ENCODE measurements at places on chromosomes 2 and 18. TPM values are rescaled to one million over a fixed set of nuclear protein-coding genes. Genes with fewer than 3 reads are reported as not detected.

DNA sequence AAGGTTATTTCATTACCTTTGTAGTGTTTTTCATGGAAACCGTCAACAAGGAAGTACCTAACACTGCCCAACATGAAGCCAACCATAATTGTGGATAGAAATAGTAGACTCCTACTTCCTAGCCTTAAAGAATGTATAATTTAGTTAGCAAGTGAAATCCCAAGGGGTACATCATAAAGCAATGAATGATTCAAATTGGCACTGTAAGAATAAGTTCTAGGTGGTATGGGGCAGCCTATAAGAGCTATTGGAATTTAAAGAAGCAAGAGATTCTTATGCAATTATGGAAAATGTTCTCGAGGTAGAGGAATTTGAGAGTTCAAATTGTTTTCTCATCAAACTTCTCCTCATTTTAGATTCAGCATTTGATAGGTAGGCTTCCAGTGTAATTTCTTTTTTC lies 157.9 kb downstream of the FMNL2 start:
- no peak for DNase-seq

- no peak for DNase-seq
Observed at GRCh38 chr18:40866013-40866645, 1088.9 kb upstream of the PIK3C3 start.

- no peak for DNase-seq
Observed at GRCh38 chr2:71546777-71547281, 93.5 kb downstream of the DYSF start.

GRCh38 chr2:71556692-71557250 lies 103.4 kb downstream of the DYSF start:
- DNase-seq = no peak

DNA sequence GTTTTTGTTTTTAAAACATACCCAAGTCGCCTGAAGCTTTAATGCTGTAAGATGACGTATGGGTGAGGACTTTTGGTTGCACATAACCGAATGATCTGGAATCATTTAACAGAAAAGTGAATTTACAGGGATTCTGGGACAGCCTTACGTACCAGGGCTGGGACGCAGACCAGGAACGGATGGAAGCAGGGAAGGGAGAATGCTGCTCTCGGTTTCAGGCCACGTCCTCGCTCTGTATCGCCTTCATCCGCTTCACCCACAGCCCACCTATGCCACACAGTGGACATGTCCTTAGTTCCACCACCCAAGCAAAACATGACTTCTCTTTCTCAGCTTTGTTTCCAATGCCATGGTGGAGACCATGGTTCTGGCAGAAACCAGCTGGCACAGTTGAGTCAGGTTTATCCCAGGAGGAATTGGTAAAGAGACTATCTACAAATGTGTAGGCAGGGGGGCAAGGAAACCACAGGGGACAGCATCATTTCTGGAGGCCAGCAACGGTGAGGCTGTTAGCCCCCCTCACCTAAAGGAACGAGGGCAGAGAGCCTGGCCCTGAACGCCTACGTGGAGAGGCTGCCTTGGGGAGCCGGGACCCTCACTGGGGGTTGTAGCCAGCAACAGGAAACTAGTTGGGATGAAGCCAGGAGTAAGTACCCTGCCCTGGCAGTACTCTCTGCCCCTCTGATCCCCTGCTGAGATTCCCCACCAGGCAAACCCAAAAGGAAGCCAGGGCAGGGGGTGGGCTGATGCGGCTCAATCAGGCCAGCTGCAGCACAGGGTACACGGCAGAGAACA lies 132.5 kb downstream of the NDUFA10 start:
- no peak for DNase-seq

DNA sequence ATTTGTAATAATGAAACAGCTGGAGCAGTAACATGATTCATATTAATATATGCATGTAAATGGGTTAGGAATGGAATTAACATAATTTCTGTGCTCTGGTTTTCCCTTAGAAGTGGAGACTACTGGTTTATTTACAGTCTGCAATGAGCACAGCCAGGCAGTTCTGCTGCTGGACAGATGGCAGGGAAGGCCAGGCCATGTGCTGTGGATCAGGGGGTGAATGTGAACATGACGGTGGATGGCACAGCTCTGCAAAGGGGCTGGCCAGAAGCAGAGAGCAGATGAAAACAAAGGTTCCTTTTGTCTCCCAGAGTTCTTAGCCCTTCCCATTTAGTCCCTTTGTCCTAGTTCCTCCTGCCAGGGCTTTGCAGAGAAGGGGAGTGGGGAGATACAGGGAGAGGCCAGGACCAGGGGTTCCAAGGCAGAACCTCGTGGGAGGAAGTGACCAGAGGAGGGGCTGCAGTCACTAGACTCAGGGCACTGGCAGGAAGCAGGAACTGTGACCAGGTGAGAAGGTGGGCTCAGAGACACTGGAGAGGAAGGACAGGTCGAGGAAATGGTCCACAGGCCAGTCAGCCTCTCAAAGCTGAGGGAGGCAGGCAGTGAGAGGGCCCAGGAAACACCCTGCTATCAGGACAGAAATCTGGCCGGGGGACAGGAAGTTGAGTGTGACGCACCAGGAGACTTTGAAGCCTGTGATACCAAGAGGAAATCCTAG lies 112.9 kb upstream of the ATP8B1 start:
- no peak for DNase-seq

- no peak for DNase-seq
Observed at GRCh38 chr2:18301421-18302139, 258.9 kb downstream of the RDH14 start.

DNA sequence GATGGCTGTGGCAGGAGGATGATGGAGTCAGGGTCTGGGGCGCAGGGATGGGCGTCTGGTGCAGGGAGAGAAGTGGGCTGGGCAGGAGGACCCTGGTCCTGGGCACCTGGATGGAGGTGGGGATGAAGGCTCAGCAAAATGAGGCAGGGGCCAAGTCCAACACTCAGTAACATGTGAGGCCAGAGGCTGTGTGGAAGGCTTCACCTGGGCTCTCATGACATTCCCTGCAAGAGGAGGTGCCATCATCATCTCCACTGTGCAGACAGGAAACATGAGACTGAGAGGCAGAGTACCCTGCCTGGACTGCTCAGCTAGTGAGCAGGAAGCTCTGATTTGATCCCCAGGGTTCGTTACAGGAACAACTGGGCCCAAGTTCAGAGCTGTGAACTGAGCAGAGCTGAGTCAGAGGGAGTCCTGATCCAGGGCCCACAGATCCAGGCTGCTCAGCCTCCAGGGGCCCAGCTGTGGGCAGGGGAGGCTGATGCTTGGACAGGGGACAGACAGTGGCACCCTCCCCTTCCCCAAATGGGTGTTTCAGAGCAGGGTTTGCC lies 36.9 kb downstream of the HJURP start:
- DNase-seq = no peak

DNA sequence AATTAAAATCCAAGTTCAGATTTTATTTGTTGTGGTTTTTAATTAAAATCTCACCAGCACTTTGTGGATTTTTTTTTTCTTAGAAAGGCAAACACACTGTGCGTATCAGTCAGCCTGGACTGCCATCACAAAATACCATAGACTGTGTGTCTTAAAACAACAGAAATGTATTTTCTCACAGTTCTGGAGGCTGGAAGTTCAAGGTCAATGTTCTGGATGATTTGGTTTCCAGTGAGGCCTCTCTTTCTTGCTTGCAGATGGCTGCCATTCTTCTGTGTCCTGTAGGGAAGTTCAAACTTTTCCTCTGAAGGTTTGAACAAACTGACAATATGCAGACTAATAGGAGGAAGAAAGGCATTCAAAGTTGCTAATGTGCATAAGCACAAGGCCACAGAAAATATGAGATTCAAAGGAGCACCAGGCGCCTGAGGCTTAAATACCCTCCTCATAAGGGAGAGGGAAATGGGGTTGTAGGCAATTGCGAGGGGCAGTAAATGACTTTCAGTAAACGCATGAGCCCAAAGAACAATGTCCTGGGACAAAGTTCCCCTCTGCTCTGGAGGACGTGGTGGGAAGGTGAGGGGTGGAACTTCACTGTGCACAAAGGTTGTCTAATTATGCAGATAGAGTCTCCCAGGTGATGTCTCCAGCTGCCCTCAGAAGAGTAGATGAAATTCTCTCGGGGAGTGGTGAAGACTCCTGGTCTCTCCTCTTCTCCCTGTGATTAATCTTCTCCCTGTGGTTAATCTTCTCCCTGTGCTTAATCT lies 26.5 kb upstream of the KCNF1 start:
- DNase-seq = no peak

DNA sequence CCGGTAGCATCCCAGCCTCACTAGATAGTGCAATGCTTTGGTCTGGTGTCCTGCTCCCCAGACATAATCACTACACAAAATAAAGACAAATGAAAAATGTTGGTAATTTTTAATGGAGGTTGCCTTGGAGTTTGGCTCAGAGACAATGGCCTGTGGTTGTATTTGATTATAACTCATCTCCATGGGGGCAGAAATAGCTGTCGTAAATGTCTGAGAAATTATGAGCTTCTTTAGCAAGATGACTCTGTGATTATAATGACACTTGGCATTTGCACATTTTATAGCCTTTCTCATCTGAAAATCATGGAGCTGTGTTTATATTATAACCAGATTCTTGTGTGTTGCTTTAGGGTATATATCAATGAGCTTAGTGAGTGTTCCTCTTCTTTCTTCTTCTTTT lies 1779.7 kb upstream of the CELF4 start:
- DNase-seq = no peak

DNA sequence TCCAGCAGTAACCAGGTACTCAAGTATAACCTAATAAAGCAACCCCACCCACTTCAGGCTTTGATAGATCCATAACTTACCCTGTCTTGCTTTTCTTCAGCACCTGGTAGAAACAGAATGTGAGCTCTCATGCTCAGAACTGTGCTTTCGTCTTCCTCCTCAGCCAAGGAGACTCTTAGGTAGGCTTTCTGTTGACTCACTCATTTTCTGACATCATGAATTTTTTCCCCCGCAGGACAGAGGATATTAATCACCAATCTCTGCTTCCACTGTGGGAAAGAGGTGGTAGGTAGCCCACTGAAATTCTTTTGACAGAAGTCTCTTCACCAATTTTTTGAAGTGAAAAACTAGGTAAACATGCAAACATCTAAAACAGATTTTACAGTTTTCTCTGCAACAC lies 241.2 kb upstream of the KCNJ3 start:
- no peak for DNase-seq

DNA sequence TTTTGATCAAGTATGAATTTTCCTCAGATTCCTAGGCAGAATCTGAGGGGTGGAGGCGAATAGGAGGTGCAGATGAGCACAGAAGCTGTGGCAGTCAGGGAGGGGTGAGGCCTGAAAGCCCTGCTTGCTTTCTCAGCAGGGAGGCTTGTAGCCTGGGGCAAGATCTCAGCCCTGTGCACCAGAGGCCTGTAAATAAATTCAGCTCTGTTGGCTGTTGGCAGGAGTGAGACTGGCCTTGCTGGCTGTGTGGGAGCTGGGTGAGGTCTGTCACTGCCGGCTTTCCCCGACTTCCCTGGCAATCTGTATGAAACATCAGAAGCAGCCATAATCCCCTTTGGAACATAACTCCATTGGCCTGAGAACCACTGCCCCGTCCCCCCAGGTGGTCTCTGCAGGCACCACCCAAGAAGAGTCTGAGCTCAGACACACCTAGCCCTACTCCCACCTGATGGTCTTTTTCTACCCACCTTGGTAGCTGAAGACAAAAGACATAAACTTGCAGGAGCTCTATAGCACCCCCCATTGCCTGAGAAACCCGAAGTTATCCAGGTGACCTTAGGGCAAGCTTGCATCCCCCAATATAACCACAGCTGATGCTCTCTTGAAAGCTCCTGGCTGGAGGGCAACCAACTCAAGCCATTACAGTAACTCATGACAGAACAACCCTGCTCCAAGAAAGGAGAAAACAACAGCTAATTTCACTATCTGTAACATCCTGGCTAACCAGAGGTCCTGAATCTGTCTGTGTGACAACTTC lies 32.3 kb downstream of the EVA1A start:
- DNase-seq = no peak

GRCh38 chr2:8028436-8028835 lies 653.4 kb upstream of the ID2 start:
- DNase-seq = no peak

- DNase-seq = no peak
Observed at GRCh38 chr2:62450716-62451191, 55.2 kb downstream of the TMEM17 start.

DNA sequence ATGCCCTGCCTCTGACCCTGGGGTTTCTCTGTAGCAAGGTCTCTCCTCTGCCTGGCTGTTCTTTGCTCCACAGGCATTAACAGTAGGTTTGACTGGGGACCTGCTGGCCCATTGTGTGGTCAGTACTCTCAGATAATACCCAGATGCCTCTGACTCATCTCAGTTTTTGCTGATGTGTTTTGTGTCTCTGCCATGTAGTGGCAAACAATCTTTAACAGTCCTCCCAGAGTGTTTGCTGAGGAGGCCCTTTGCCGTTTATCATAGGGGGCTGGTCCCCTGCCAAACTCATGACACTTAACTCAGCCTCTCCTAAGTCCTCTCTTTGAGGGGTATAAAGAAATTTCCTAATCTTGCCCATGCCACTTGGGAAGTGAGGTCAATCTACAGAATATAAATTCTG lies 793.7 kb upstream of the FANCL start:
- DNase-seq = no peak

GRCh38 chr18:1458547-1458946 lies 553.9 kb downstream of the ADCYAP1 start:
- DNase-seq = no peak

- no peak for DNase-seq
Observed at GRCh38 chr2:168378960-168379669, 77.0 kb upstream of the CERS6 start.

DNA sequence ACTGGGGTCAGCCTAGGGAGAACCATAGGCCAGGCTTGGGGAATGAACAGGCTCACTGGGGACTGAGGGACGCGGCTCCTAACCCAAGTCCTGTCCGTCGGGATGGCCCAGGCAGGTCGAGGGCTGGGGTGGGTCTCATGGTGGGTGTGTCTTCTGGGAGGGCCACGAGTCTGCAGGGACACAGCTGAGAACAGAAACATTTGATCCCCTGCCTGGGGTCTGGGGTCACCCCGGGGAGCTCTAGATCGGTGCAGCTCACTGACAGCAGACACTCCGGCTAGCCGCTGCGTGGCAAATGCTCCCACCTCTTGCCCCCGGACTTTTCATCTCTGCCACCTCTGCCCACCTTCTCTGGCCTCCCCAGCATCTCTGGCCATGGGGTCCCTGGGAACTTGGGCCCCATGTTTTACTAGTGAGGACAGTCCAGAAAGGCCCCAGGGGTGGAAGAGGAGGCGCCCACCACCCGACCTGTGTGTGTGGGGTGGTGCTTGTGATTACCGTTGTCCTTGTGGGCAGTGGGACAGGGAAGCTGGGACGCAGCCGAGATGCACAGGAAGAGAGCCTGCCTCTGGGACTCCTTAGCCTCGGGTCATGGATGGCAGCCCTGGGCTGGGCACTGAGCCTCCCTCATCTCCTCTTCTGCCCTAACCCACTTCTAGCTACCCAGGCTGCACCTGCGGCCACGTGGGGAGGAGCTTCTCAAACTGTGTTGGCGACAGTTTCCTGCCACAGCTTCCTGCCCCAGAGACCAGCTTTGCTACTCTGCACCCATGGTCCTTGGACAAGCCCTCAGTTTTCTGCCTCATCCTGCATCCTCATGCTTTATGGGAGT lies 4.9 kb downstream of the ZAP70 start:
- DNase-seq = no peak

GRCh38 chr2:144489315-144489916 lies 30.5 kb downstream of the ZEB2 start:
- DNase-seq = no peak

SULT1C3 gene
- not detected for total RNA-seq

ICOS gene
- not detected for total RNA-seq

ASB18 gene
- 3.8 TPM for total RNA-seq

SLC19A3 gene
- 1.2 TPM for total RNA-seq

UXS1 gene
- 21.7 TPM for total RNA-seq

DNMT3A gene
- total RNA-seq = 21.1 TPM

PRKAG3 gene
- total RNA-seq = 0.12 TPM

DHRS9 gene
- total RNA-seq = 0.74 TPM

RNF152 gene
- total RNA-seq = 10.8 TPM

RUFY4 gene
- not detected for total RNA-seq

HDLBP gene
- total RNA-seq = 420 TPM

C1GALT1C1L gene
- total RNA-seq = 0.64 TPM

MPPE1 gene
- 34.4 TPM for total RNA-seq
